HCT116 (cell line): ENCODE measurements at places on chromosomes 1 and 21. TPM values are rescaled to one million over a fixed set of nuclear protein-coding genes. Genes with fewer than 3 reads are reported as not detected.

The KRTAP19-8 gene
- total RNA-seq: not detected

DNA sequence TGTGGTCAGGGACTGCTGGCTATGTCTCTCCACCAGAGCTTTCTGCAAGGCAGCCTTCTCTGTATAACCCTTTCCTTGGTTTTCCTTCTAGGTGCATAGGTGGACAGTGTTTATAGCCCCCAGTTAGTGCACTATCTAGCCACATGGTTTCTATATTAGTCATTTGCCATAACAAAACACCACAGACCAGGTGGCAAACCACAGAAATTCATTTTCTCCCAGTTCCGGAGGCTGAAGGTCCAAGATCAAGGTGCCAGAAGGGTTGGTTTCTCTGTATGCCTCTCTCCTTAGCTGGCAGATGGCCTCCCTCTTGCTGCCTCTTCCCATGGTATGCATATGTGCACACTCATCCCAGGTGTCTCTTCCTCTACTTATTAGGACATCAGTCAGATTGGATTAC is 106.4 kb downstream of the KAZN start:
- no peak for DNase-seq

The ESRRG gene
- total RNA-seq: not detected

The KIF26B gene
- total RNA-seq: 0.49 TPM

The ARHGEF19 gene
- 59.7 TPM for total RNA-seq

The SERTAD4 gene
- total RNA-seq: 0.07 TPM

The MRAP gene
- total RNA-seq: not detected

GRCh38 chr1:46675549-46676314 is 4.1 kb downstream of the TEX38 start:
- no peak for DNase-seq

DNA sequence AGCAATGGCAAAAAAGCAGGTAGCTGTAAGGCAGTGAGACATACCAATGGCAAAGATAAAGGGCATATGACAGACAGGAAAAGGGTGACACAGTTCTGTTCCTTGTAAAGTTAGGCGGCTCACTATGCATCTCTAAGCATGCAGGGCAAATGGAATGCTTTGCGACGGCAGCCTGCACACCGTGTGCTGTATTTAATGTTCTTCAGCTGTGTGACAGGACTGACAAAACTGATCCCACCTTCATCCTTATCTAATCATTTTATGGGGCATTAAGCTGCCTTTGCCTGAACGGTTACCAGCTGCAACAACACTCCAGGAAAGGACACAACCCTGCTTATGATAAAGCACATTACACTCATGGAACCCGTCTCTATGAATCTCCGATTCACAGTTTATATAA is 80.5 kb upstream of the VAV3 start:
- no peak for DNase-seq
